Calu3 (cell line): ENCODE measurements at places on chromosomes 11 and 22. TPM values are rescaled to one million over a fixed set of nuclear protein-coding genes. Genes with fewer than 3 reads are reported as not detected.

MMP12 gene
- total RNA-seq = not detected in 2 replicates

- no peaks in the 10 kb centered on the region for H3K27me3 ChIP-seq
- no peak overlapping the region for H3K27ac ChIP-seq
- no peak for DNase-seq
- H3K4me1 ChIP-seq = no peaks in the 10 kb centered on the region
- H3K36me3 ChIP-seq = peaks cover 21% of the 10 kb centered on the region
- H3K4me3 ChIP-seq = no peak overlapping the region
Measured at GRCh38 chr11:6570691-6571427, 32.6 kb downstream of the RRP8 start.

PLA2G3 gene
- not detected in 2 replicates for total RNA-seq

GRCh38 chr22:26903030-26903856, 245.9 kb downstream of the MIAT start:
- no peaks in the 10 kb centered on the region for H3K36me3 ChIP-seq
- no peak for DNase-seq
- peak overlapping the region; percentile 32 for H3K4me3 ChIP-seq
- no peak overlapping the region for H3K27ac ChIP-seq

DNA sequence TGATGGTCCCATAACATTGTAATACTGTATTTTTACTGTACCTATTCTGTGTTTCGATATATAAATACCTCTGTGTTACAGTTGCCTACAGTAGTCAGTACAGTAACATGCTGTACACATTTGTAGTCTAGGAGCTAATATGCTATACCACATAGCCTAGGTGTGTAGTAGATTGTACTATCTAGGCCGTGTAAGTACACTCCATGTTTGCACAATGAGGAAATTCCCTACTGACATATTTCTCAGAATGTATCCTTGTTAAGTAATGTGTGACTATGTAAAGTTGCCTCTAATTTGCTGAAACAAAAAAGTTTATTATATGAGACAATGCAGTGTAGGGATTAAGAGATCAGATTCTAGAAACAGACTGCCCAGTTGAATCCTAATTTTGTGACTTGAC, 21.3 kb downstream of the CAPRIN1 start:
- peaks cover 51% of the 10 kb centered on the region for H3K36me3 ChIP-seq
- no peak overlapping the region for H3K27ac ChIP-seq
- H3K4me3 ChIP-seq = no peak overlapping the region

C11orf16 gene
- total RNA-seq = not detected in 2 replicates

DNA sequence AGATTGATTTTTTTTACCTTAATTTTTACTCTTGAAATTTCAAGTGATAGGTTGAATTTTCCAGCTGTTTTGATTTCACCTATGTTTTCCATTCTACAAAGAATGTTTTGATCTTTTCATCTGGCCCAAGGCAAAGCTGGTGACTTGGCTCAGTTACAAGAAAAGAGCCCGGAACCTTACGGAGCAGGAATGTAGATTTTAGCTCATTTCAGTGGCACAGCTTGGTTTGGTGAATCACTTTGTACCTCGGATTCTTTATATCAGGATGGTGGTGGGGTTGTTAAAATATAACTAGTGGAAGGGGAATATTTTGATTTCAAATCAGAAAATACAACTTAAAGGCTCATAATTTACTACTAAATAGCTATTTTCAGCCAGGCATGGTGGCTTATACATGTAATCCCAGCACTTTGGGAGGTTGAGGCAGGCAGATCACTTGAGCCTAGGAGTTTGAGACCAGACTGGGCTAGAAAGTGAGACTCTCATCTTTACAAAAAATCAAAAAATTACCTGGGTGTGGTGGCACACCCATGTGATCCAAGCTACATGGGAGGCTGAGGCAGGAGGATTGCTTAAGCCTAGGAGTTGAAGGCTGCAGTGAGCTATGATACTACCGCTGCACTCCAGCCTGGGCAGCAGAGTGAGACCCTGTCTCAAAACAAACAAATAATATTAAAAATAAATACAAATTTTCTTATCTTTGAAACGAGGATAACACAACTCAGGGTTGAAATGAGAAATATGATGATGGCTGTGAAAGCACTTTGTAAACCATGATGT, 9.4 kb upstream of the GRIK4 start:
- no peak overlapping the region for H3K27ac ChIP-seq
- no peak for DNase-seq
- H3K36me3 ChIP-seq = no peaks in the 10 kb centered on the region
- H3K27me3 ChIP-seq = peaks cover 24% of the 10 kb centered on the region

DNA sequence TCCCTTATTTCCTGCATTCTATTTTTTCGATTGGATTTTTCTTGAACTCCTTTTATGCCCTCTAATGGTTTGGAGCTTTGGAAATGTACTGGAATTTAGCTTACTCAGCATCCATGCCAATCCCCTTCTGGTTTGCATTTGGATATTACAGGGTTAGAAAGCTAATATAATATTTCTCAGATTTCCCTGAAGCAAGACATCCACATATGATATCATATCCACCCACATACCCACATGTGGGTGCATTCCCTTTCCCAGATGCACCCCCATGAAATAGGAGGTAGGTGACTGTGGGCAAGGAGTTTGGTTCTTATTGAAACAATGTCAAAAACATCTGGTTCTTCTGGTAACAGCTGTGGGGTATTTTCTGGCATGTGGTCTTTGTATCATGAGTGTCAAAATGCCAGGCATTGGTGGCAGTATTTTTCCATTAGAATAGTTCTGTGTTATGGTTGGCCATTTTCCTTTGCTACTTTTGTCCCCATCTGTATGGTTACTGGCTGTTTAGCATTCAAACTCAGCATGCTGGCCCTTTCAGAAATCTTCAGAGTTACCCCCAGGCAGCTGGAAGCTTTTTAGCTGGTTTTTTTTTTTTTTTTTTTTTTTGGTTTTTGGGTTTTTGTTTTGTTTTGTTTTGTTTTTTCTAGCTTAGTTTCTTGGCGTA, 32.7 kb upstream of the DDX10 start:
- no peak for DNase-seq
- H3K27me3 ChIP-seq = no peaks in the 10 kb centered on the region
- H3K27ac ChIP-seq = no peak overlapping the region
- no peaks in the 10 kb centered on the region for H3K36me3 ChIP-seq
- peaks cover 11% of the 10 kb centered on the region for H3K4me1 ChIP-seq
- H3K4me3 ChIP-seq = no peak overlapping the region

GRCh38 chr11:46475051-46475925, 83.7 kb upstream of the CHRM4 start:
- H3K4me1 ChIP-seq = peaks cover 36% of the 10 kb centered on the region
- H3K27me3 ChIP-seq = no peaks in the 10 kb centered on the region
- no peaks in the 10 kb centered on the region for H3K36me3 ChIP-seq
